Stimulated activated CD8-positive, alpha-beta memory T cell treated with anti-CD3 and anti-CD28 coated beads, Interleukin-7, amount 100 ng/mL, for 1 hour (primary cell): ENCODE measurements at places on chromosomes 12 and 14.

DNA sequence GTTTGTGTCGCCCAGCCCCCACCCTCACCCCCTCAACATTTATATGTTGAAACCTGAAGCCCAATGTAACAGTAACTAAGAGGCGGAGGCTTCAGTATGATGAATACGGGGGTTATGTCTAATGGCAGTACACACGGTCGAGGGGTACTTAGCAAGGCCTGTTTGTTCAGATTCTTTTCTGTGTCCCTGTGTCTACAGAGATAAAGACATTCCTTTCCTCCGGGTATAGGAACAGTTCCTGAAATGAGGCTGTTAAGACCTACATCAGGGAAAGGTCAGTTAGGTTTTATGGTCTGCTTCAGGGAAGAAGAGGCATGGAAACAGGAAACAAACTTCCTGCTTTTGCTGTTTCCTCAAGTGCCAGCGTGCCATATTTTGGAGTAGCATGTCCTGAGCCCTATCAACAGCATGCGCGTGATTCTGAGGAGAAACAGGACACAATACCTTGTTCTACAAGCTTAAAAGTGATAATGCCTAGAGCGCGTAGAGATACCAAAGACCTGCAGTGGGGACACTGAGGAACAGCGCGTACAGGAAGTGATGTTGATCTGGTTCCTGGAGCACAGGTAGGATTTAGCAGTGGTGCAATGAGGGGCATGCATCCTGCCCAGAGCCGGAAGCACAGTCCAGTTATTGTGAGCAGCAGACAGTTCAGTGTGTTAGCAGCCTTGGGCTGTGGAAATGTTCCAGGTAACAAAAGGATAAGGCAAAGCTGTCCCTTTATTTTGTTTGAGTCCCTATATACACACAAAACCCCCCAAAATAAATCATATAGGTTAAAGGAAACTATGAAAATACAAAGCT is 47.2 kb downstream of the FGD4 start:
- no peak for DNase-seq

DNA sequence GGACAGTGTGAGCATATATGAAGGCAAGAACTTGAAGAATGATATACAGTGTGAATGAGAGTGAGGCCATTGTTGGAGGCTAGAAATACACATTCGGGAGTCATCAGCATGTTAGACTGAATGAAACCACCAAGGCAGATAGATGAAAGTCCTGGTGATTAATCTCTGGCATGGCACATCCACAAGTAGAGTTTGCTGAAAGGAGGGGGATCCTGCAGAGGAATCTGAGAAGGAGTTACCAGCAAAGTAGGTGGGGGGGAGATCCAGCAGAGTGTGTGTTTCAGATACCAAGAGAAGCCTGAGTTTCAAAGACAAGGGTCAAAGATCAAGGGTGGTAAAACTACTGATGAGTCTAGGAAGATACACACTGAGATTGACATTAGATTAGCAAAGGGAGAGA is 426.7 kb upstream of the DCN start:
- no peak for DNase-seq

- peak; percentile 58 for DNase-seq
These were observed 17.1 kb downstream of the FOS start for GRCh38 chr14:75295491-75296345.

DNA sequence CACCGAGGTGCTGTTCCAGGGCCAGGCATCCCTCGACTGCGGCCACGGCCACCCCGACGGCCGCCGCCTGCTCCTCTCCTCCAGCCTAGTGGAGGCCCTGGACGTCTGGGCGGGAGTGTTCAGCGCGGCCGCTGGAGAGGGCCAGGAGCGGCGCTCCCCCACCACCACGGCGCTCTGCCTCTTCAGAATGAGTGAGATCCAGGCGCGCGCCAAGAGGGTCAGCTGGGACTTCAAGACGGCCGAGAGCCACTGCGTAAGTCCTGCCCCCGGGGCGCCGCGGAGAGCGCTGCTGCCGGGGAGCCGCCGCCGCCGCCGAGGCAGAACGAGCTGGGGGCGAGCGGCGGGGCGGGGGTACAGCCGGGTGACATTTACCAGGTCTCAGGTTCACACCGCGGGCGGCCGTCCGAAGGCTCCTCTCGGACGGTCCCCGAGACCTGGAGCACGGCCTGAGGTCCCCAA is 1.4 kb downstream of the PLXNC1 start:
- DNase-seq, result no peak

DNA sequence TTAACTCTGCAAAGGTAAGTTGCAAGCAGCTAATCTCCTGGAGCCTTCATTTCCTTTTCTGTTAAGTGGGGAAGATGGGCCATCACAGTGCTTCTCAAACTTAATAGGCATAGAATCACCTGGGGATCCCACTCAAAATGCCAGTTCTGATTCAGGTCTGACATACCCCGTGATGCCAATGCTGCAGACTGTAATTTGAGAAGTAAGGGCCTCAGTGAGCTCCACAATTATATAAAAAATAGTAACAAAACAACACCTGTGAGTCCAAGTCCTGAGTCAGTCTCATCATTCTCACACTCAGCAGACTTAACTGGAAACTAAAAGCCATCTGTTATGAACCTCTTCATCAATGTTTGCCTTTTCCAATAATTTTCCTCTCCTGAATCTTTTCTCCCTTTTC is 10.8 kb upstream of the PSMA6 start:
- no peak for DNase-seq
